ENCODE measurements at places on chromosomes 12 and 14.

GRCh38 chr12:121958541-121959240, 40.3 kb downstream of the CFAP251 start:
- DNase-seq = no peak

DNA sequence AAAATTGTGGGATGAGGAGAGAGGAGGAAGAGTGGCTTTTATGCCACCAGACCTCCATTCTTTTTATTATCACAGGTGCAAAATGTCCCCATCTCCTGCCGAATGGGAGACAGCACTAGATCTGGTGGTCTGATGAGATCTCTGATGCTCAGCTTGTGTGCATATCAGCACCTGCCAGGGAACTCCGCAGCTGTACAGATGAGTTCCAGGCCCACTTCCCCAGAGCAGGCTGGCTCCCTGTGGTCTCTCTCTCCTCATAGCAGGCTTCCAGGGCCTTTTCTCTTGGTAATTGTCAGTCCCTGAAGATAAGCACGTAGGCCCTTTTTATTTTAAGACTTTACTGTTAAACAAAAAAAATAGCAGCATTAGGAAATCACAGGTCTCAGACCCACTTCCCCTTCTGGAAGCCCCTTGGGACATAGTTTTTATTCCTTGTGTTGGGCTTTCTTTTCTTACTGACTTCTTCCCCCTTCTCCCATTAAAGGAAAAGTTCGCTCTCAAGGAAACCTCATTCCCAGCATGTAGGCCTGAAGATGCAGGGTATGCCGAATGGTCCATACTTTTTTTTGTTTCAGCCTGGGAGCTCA, 4.5 kb upstream of the TBC1D30 start:
- DNase-seq = no peak

- no peak for DNase-seq
These were observed 27.7 kb upstream of the PLEKHG3 start for GRCh38 chr14:64676410-64677008.

DNA sequence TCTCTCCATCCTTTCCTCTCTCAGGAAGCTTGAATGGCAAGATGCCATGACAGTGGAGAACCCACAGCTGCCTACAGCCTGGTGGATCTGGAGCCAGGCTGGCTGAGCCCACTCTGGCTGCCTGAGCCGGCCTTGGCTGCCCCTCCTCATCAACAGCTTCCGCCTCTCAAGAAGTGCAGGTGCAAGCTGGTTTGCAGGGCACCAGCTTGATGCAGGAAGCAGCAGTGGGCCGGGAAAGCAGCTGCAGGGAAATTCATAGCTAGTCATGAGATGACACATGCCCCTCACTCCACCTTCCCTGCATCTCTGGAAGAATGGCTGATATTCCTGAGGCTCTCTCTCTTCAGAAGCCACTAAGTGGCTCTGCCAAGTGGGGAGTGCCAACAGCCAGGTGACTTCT, 289.1 kb downstream of the RPS29 start:
- no peak for DNase-seq

DNA sequence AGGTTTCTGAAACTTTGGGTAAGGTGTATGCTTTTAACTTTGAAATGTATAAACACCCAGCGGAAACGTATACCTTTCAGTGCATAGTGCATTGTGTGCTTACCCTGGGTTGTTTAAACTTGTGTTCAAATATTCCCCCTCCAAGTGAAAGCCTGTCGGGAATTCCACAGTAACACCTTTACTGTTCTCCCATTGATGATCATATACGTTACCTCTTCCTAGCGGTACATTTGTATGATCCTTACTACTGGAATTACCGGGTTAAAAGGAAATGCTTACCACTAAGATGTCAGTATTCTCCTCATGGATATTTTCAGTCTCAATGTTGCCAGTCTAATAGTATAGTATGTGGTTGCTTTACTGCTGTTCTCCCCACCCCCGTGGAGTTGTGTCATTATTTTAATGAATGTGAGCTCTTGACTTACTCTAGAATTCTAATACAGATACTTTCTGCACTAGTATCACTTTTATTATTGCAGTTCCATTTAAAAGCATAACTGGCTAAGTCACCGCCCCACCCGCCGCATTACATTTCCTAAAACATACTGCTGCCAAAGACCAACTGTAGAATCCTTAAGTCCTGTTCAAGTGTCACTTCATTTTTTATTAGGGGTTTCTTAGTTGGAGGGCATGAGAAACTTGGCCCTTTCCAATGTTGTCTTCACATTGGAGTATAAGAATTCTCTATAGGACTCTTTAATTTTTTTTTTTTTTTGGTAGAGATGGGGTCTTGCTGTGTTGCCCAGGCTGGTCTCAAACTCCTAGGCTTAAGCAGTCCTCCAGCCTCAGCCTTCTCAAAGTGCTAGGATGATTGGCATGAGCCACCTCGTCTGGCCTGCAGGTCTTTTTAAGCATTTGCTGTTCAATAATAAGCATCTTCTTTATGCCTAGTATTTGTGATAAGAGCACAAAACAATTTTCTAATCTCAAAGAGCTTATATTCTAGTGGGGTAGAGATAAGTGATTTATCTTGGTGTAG, 24.9 kb downstream of the NUDT4 start:
- DNase-seq = no peak

GRCh38 chr14:45133683-45134050, 614 bp downstream of the FKBP3 start:
- DNase-seq = no peak

GRCh38 chr12:59444932-59445331, 150.9 kb upstream of the SLC16A7 start:
- DNase-seq = no peak

GRCh38 chr14:100955201-100955600, 51.7 kb upstream of the RTL1 start:
- no peak for DNase-seq

- no peak for DNase-seq
These were observed 10.6 kb downstream of the VWF start for GRCh38 chr12:6113691-6114475.

DNA sequence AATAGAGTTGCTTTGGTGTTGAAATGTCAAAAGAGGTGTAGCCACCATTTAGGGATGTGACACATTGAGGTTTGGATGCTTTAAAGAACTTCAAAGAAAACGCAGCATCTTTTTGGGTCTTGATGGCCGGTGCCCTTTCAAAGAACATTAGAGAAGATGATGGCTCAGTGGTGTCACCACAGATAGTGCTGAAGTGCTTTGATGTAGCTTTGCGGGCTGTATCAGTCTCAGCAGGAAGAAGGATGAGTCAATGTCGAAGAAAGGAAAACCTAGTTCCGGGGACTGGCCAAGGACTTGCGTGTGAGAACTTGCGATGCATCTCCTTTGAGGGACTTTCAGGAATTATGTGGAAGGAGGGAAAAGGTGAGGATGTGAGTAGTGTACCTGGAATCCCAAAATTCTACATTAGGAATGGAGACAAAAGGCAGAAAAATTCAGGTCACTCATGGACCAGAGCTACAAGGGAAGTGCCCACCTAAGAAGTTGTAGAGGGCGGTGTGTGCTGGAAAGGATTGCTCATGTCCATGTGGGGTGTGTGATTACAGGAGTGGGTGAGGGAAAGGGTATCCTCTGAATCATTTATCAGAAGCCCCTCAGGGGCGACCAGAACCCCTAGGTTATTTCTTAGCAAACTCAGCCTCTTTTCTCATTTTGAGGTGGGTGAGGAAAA, 39.7 kb upstream of the GZMB start:
- DNase-seq = peak; percentile 45

- no peak for DNase-seq
These were observed 12.8 kb upstream of the ATP2B1 start for GRCh38 chr12:89721291-89721987.

- no peak for DNase-seq
These were observed 48.7 kb downstream of the HEATR5A start for GRCh38 chr14:31371646-31372045.

- no peak for DNase-seq
These were observed 1766.9 kb upstream of the SEL1L start for GRCh38 chr14:83300476-83301064.

DNA sequence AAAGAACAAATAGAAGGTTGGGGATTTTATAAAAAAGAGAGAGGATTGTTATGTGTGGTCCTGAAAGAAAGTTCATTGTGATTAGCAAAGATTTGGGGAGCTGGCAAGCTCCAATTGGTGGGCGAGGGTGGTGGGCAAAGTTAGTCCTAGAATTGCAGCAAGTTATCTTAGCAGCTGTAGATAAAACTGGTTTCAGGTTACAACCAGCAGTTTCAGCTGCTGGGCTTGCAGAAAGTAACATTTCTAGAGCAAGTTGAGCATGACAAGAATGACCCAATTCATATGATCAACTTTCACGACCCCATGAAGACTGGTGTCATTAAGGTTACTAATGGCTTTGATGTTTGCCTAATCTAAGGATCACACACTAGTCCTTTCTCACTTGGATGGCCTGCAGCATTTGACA, 177.9 kb upstream of the NUDT4 start:
- no peak for DNase-seq

DNA sequence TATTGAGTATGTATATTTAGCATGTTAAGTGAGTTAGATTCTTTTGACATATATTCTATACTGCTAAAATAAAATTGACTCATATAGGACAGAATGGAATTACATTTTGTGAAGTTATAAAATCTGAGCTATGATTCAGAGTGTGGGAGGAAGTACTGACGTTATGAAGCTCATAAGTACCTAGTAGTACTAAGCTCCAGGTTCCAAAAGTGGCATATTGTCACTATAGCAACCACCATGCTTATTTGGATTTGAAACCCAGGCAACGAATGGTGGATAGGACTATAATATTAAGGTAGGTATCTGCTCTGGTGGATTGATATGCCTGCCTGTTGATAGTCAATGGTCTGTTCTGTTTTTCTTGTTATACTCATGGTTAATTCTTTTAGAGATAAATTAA, 2.2 kb upstream of the FBXO33 start:
- no peak for DNase-seq

- DNase-seq = no peak
These were observed 126.9 kb downstream of the SLC25A47 start for GRCh38 chr14:100450049-100450448.

GRCh38 chr12:113633678-113634332, 162.1 kb upstream of the LHX5 start:
- DNase-seq = no peak

- no peak for DNase-seq
These were observed 6.1 kb downstream of the CAMKK2 start for GRCh38 chr12:121290410-121290809.

- DNase-seq = no peak
These were observed 10.1 kb downstream of the LLPH start for GRCh38 chr12:66120477-66120876.

DNA sequence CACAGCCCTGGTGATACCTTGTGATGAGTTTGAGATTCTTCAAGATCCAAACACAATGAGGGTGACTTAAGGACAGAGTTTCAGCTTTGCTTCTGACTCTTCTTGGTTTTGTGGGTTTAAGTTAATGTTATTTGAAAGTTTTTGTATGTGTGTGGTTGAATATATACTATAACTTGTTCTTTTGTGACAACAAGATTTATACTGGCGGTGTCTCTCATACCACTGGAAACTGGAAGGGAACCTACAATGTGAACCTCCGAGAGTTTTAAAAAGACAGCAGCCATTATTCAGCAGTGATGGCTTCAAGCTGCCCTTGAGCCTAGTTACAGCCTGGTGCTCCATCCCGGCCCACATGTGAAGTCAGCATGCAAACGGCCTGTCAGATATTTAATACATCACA, 87.9 kb upstream of the IGF1 start:
- DNase-seq = no peak

GRCh38 chr14:92473261-92473968, 40.2 kb upstream of the RIN3 start:
- no peak for DNase-seq

DNA sequence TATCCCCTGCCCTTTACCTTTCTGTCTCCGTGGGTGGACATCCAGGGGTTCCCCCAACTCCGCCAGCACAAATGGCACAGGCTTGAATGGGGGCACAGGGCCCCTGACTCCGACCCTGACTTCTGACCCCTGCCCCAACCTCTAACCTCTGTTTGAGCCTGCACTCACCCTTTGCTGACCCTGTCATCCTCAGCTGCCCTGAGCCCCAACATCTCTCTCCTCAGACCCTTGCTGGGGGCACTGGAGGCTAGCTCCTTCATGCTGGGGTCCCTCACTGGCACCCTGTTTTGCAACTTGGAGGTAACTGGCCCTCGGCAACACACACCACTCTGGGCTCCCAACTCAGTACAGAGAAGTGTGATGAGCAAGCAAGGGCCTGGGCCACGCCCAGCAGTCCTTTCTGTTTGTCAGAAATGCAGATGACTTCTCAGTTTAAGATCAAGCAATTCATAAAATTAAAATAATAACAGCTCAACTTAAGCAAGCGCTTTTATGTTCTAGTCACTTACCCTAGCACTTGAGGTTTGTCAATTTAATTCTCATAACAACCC, 2.1 kb downstream of the IFI27 start:
- DNase-seq = no peak

- DNase-seq = no peak
These were observed 434.3 kb upstream of the STXBP6 start for GRCh38 chr14:25484235-25484634.

GRCh38 chr12:13004361-13004760, 4.3 kb upstream of the HEBP1 start:
- DNase-seq = no peak

GRCh38 chr12:41212625-41213024, 24.5 kb downstream of the PDZRN4 start:
- no peak for DNase-seq

DNA sequence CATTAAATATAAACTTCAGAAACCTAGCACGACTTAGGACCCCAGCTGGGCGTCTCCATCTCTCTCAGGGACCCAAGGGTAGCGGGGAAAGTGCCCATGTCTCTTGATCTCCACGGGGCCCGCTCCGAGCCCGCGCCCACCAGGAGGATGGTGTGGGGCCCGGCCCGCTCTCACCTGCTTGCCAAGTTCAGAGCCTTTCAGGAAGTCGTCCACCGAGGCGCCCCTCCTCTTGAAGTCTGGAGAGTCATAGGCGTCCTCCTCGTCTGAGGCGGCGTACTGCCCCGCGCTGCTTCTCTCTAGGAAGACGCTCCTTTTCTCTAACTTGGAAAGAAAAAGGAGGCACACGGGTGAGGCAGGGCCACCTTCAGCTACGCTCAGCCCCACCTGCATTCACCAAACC, 96.9 kb downstream of the PIWIL1 start:
- no peak for DNase-seq

DNA sequence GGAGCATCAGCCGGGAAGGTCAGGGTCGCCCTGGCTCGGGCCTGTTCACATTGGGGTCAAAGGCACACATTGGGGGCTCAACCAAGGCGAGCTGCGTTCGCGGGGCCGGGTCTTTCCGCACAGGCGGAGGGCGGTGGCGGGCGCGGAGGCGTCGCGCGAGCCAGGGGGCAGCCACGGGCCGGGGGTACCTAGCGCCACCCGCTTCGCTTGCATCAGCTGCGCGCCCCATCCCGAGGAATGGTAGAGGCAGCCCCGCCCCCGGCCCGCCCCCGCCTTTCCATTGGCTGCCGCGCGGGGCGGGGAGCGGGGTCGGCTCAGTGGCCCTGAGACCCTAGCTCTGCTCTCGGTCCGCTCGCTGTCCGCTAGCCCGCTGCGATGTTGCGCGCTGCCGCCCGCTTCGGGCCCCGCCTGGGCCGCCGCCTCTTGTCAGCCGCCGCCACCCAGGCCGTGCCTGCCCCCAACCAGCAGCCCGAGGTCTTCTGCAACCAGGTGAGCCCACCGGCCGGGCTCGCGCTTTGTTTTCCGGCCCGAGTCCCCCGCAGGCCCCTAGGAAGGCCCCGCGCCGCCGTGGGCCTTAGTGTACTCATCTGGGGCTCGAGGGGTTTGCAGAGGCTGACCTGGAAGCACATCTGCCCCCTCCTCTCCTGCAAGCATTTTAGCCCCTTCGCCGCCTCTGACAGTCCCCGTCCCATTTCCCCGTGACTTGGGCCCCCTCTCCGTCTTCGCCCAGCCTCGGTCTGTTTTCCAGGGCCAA, at the start of gene ALDH2:
ALDH2 (plus strand) TSS at position 326 of the 754 bp plus-strand sequence; CDS start at position 376, 50 bp downstream.
- DNase-seq = peak; percentile 10

Data from CD4-positive, alpha-beta T cell (primary cell).